ENCODE measurements at places on chromosomes 4 and X.
A peak's percentile ranks its signal among the peaks of the same experiment; 100 is the strongest.

DNA sequence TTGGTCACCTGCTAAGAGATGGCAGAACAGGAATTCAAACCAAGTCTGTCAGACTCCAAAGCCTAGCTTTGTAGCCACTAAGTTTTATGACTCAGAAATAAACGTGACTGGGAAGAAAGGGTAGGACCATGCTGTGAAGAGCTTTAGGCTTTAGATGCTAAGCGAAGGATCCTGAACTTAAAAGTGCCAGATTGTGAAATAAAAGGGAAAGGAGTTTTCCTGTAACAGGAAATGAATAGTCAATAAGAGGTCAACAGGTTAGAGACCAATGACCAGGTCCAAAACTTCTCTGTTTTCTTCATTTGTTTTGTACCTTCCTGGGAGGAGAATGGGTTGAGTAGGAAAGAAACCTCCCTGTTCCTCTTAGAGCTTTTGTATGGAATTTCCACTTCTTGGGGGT, 98.8 kb upstream of the EOLA2 start:
- DNase-seq = no peak

DNA sequence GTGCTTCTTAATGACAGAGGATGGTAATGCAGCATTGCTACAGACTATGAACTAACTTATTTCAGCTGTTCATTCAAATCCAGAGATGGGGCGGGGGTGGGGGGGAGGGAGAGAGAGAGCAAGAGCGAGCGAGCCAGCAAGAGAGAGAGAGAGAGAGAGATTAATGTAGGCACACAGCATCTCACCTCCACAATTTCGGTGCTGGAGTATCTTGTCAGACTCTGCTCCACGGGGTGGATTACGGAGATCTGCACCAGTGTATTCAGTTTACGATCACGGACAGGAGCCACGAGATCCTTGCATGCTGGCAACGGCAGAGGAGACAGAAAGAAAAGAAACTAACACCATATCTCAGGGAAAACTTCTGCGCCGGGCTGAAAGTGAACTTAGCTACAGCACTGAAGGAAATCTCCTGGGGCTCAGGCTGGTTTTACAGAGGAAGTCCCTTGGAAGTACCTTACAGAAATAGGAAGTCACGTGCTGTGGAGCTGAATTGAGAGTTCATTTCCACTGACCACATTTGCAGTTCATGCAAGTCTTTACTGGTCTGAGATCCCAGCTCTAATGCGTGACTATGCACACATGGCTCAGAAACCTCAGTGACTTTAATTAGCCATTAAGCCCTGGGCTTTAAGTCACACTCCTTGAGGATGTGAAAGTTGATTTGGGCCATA, 440.9 kb downstream of the INPP4B start:
- peak; percentile 48 for DNase-seq

- DNase-seq = no peak
Observed at GRCh38 chr4:19379191-19379708, 872.5 kb upstream of the SLIT2 start.

DNA sequence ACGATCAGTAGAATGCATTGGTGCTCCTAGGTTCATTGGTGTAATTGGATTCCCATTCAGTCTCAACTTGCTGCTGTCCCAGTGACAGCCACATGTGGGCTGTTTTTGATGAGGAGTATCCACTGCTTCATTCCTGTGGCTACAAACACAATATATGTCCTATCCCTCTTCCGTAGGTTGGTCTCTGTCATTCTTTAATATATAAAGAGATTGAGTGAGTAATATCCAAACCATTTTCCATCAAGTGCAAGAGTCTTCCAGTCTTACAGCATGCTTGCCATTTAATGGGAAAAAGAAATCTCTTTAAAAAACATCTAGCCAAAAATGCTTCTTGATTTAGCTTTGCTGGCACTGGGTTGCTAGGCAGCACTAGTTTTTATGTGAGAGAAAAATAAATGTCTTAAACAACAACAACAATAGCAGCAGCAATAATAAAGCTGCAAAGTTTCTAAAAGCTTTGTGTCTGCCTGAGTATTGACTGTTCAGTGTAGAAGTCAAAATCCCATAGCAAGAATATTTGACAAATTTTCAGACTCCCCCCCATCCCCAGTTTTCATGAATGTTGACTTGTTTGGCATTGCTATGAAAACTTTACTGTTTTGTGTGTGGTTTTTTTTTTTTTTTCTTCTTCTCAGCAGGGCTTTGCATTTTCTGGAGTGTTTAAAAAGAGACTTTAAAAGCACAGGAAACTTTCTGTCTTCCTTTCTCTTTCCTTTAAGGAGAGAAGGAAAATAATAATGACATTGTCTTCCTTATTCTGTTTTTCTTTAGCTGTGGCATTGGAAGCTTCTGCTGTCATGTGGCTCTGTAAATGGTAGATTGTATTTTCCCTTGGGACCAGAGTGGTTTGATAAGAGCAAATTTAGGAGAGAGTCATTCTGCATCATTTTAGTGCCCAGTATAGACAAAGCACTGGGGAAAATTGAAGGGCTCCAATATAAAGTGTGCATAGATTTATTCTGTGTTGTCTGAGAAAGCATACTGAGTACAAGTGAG, 244.3 kb downstream of the ARHGAP10 start:
- DNase-seq = no peak

GRCh38 chr4:3122081-3122563, 47.6 kb downstream of the HTT start:
- DNase-seq = no peak

DNA sequence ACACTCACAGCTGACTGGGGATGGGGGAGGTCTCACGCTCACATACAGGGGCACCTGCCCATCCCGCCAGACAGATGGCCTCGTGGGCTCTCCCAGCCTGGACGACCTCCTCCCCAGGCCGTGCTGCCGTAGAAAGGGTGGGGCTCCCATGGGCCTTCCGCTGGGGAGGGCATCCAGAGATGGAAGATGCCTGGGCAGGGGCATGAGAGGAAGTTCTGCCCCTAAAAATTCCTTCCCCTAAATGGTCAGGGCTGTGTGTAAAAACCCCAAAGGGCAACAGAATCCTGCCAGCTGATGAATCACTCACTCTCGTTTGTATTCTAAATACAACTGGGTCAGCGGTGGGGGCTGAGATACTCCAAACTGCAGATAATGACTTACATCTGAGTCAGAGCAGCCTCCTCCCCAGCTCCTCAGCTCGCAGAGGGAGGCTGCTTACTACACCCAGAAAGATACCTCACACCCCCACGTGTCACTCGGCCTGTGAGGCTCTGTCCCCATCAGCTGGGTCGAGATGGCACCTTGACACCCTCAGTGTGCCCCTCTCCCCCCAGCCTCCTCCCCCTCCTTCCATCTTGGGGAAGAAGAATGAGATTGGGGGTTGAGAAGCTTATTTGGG, 10.1 kb downstream of the WDR1 start:
- DNase-seq = peak; percentile 67

GRCh38 chr4:185127021-185127925, 15.8 kb upstream of the SLC25A4 start:
- DNase-seq = no peak

DNA sequence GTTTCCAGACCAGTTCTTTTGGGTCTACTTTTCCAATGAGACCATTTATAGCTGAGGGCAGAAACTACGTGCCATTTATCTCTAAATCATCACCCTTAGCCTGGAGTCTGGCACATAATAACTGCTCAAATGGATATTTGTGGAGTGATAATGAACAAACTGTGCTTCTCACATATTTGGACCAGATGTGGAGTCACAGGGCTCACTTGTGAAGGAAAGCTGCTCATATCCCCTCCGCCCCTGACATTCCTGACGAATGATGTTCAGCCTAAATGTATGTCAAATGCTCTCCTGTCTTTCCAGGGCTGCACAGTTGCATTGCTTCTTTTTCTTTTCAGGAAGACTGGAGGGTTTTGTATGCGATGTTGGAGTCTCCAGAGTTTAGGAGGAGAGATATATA, 110.1 kb downstream of the GBA3 start:
- DNase-seq = no peak

DNA sequence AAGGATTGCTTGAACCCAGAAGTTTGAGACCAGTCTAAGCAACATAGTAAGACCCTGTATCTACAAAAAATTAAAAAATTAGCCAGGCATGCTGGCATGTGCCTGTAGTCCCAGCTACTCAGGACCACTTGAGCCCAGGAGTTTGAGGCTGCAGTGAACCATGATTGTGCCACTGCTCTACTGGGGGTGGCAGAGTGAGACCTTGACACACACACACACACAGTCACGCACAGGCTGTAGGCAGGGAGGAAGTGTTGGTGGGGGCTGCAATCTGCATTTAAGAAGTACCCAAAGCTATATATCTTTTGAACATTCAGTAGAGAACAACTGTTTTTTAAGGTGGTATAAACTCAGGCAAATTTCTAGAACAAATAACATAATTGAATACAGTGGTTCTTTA, 7.2 kb downstream of the SCRG1 start:
- DNase-seq = no peak

GRCh38 chrX:81120258-81120935, 81.3 kb downstream of the HMGN5 start:
- DNase-seq = no peak

- no peak for DNase-seq
Observed at GRCh38 chr4:16659694-16660093, 238.8 kb downstream of the LDB2 start.

DNA sequence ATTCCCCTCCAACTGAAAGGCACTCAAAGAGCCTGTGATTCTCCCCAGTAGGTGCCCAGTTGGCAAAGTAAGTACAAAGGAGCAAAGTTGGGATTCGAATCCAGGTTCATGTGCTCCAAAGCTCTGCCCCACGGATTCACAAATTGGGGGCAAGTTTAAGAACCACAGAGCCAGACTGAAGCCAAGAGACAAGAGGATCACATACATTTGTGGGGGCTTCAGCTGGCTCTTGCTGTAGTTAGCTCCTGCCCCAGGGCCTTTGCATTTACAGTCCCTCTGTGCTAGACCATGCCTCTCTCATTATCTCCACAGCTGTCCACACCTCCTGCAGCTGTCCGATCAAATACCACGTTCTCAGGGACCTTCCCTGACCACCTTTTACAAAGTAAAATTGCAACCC, 18.8 kb downstream of the PNMA6F start:
- DNase-seq = no peak

Data from head of caudate nucleus (tissue), 42 donors.